Activated T-helper 17 cell treated with anti-CD3 and anti-CD28 coated beads, Interleukin-2, amount 50 U/mL, for 72 hours (primary cell): ENCODE measurements at places on chromosomes 5 and 9.
A peak's percentile ranks its signal among the peaks of the same experiment; 100 is the strongest.

GRCh38 chr5:125310749-125311148 is 564.3 kb upstream of the ZNF608 start:
- ATAC-seq, result no peak

DNA sequence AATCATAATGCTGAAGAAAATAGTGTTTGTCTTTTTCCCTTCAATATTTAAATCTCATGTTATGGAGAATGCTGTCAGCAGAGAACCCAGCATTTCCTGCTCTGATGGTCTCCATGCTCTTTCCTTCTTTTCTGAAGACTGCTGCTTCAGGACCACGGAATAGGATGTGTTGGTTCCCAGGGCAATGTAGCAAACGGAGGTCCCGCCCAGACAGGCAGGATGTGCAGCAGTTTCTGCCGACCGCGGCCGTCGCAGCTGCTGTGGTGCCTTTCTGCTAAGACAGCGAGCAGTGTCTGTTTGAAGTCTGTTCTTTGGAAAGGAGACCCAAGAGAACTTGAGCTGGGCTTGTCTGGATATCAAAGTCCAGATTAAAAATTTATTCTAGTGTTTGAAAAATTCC is 654.3 kb downstream of the CCDC171 start:
- no peak for ATAC-seq

GRCh38 chr5:1156754-1157460 is 44.5 kb upstream of the SLC6A19 start:
- no peak for ATAC-seq

- ATAC-seq, result no peak
These were observed 316.4 kb downstream of the PIK3R1 start for GRCh38 chr5:68531970-68532369.

- ATAC-seq, result no peak
These were observed 47.7 kb upstream of the FUBP3 start for GRCh38 chr9:130531670-130532069.

- ATAC-seq, result no peak
These were observed 452.7 kb downstream of the BNC2 start for GRCh38 chr9:16417749-16418148.

DNA sequence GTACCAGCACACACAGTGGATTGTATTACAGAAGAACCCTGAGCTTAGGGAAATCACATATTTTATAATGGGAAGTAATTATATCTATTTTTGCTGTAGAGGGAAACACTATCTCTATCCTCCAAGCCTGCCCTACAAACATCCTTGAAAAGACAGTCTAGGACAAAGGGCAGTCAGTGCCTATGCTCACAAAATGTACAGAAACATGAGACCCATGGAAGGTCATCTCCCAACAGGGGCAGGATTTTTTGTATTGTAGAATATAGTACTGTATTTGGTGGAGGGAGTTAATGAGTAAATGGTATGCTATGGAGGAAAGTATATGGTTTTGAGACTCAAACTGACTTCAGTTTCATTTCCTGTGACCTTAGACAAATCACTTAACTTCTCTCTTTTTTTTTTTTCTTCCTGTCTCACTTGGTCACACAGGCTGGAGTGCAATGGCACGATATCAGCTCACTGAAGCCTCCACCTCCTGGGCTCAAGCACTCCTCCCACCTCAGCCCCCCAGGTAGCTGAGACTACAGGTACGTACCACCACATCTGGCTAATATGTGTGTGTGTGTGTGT is 5.8 kb upstream of the RAB14 start:
- ATAC-seq, result peak; percentile 85

DNA sequence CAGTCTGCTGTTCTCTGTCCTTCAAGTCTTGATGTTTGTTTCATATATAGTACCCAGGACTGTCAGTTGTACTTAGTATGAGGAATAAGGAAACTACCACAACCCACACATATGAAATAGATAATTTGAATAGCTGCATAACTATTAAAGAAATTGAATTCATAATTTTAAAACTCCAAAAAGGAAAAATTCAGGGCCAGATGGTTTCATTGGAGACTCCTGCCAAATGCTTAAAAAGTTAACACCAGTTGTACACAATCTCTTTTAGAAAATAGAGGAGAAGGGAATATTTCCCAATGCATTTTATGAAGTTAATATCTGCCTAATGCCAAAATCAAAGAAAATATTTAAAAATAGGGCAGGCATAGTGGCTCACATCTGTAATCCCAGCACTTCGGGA is 24.6 kb upstream of the SPIN1 start:
- no peak for ATAC-seq

GRCh38 chr9:5846501-5846921 is 13.6 kb upstream of the ERMP1 start:
- no peak for ATAC-seq

DNA sequence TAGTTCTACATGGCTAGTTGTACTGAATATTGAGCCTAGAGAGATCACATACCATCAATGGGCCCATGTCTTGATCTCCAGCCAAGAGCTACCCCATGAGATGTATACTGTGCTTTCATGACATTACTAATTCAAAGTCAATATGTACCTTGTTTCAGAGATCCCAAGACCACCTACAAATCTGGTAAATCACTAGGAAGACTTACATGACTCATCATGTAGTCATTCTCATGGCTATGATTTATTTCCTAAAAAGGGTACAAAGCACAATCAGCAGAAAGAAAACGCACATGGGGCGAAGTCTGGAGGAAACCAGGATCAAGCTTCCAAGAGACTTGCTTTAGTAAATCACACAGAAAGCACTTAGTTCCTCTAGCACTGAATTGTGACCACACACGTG is 103.0 kb downstream of the PCSK5 start:
- peak; percentile 50 for ATAC-seq

DNA sequence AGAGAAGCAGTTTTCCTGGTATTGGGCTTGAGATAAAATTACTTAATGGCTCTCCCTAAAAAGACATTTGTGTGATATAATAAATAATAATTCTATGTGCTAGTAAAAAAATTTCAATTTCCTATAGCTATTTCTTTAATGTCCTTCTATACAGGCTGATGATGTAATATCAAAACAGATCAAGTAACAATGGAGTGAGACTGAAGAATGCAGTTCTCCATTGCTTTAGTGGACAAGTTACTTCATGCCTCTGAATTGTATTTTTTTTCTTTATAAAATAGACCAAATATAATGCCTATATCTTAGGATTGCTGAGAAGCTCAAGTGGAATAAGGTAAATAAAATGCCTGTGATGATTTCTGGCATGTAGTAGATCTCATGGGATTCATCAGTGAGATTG is 35.6 kb upstream of the NEURL1B start:
- ATAC-seq, result no peak
